ENCODE measurements at places on chromosomes 12 and 14.
A peak's percentile ranks its signal among the peaks of the same experiment; 100 is the strongest.

DNA sequence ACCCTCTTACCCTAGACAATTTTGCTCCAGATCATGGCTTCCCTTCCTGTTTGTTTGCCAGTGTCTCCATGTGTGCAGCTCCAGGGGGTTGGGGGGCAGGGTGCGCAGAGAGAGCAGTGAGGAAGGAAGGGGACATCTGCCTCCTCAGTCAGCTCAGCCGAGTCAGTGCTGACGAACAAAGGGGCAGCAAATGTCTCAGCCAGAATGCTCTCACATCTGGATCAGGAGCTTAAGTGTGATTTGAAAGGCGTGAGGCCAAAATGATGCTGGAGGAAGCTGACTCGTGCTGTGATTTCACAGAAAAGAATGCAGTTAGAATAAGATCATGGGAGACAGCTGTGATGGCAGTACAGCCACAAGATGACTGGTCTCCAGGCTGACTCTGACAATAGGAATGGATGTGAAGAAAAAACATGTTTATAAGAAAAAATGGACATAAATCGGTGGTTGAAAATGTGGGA lies 27.1 kb upstream of the CDK17 start:
- peak; percentile 96 for DNase-seq

DNA sequence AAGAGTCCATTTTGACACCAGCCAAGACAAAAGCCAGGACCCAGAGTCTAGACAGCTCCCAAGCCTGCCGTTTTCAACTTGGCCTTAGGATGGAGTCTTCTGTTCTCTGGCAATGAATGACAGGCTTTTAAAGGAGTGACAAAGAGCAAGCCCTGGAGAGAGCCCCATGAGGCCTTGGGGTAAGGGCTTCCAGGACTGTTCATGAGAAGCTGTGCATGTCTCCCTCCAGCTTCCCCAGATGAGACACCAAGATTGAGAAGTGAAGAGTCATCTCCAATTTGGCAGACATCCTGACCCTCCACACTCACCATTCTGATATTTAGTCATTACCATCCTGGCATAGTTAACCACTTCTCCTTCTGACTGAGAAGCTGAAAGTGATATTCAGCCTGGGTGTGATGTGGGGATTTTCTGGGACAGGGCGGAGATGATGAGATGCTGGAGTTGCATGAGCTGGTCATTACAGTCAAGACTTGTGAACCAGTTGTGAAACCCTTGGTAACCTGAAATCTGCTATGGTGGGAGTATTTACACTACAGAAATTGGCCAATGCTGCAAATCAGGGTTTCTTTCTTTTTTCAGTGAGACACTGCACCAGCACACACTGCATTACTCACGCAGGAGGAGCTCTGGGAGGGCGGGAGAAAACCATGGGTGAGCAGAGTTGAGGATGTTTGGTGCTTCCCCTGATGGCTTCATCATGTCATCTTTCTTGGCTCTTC lies 77.8 kb downstream of the VCPKMT start:
- DNase-seq: peak; percentile 69

DNA sequence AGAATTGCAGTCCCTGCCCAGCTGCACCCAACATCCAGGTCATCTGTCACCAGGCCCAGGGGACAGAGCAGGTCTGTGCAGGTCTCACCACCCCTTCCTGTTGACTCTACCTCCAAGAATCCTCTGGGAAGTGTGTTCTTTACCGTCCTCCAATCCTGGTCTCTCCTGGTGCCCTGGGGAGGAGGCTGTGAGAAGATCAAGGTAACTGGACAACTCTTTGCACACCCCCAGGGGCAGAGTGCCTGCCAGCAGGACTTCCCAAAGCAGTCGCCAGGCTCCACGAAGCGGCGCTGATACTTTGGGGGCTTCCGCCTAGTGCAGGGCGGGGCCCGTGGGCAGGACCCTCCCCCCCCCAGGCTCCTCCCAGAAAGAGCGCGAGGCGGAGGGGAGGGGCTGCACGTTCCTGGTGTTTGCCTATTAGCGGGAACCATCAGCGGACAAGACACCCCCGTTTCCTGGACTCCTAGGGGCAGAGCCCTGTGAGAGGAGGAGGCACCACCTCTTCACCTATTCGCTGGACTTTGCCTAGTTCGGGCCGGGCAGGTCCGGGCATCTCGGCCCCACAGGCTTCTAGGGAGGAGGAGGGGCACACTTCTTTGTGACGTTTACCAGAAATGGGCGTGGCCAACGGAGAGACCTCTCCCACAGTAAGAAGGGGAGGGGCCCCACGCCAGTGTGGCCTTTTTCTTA lies 918.0 kb downstream of the AACS start:
- DNase-seq: peak; percentile 94

DNA sequence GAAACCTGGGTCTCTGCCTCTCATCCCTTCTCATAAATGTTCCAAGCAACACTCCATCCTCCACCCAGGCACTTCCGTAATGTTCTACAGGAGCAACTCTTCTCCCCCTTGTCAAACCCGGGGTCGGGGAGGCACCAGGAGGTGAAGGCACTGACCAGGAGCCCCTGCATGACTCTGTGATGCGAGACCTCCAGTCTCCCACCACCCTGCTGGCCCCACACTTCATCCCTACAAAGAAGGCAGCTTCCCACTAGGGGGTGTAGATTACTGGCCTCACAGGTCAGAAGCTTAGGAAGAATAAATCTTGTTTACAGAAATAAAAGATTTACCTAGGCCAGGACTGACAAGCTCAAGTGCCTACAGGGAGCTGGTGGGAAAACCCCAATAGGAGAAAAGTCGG lies 47.2 kb downstream of the ERH start:
- DNase-seq: no peak

DNA sequence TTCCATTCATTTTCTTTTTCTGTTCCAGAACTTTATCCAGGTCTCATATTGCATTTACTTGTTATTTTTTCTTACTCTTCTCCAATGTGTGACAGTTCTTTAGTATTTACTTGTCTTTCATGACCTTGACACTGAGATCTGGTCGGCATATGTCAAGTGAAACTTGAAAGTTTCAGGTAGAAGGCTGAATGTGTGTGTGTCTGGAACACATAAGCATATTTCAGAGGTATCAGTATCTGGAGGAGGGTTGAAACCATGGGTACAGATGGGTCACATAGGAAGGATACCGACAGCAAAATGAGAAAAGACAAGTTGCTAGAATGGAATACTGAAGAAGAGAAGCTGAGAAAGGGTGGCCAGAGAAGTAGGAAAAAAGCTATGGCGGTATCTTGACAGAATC lies 22.5 kb upstream of the PTGDR start:
- DNase-seq: no peak

DNA sequence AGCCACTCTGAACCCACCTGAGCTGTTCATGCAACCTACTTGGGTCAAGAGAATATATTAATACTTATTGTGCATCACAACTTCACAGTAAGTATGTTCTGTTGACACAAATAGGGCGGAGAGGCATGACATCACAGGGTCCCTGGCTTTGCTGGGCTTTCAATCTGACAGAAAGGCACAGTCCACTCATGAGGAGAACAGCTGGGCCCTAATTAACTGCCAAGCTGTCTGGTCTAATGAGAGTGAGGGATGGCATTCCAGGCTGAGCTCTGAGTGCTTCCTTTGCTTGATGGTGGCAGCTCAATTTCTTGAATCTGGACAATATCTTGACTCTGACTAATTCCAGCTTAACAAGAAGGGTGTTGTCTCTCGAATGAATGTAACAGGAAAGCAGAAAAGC lies 2.0 kb downstream of the EFCAB11 start:
- DNase-seq: no peak

DNA sequence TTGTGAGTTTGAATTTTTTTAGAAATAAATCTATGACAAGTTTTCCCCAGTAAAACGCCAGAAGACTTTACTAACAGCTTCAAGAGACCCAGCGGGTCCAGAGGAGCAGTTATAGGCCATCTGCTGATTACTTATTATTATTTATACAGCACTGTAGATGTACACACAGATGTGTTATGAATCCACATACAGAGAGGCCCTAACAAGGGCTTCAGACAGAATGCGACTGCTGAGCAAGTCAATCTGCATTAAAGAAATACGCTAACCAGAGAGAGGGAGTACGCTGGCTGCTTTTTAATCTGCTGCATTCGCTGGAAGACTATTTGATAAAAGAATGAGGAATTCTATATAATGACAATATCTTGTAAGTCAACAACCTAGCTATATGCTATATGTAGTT lies 32.5 kb downstream of the ATF7 start:
- DNase-seq: no peak

- peak; percentile 23 for DNase-seq
Measured at GRCh38 chr14:24403294-24403998, 4.6 kb downstream of the NYNRIN start.

- DNase-seq: no peak
Measured at GRCh38 chr12:95683418-95683817, 107.1 kb downstream of the NTN4 start.

DNA sequence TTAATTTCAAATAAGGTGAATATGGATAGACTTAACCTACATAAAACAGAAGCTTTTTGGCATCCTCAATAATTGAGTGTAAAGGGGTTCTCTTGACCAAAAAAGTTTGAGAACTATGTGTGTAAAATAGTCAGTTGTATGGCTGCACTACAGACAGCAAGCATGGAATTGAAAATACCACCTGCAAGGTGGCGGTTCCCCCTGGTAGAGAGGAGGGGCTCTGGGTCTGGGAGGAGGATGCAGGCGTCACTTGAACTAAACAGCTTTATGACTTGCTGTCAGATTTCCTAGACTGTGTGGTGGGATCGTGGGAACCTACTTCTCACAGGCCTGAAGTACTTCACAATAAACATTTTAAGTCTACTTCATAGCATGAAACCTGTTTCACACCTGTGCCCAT lies 6.3 kb downstream of the EVL start:
- no peak for DNase-seq

GRCh38 chr14:32043624-32044023 lies 33.5 kb upstream of the ARHGAP5 start:
- no peak for DNase-seq

DNA sequence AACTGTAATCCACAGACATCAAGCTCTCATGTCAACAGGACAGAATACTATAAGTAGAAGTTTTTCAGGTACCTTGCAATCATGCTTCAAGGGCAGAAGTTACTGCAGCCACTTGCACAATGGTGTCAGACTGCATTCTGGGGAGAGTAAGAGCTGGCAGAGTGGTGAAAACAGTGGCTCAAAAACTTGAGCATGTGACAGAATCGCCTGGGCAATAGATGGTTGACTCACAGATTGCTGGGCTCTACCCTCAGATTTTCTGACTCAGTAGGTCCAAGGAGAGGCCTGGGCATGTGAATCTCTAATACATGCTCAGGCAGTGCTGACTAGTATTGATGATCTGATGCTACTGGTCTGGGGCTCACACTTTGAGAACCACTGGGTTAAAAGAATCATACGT lies 187.8 kb downstream of the TBX5 start:
- no peak for DNase-seq

GRCh38 chr12:104737113-104737512 lies 221.0 kb downstream of the SLC41A2 start:
- DNase-seq: no peak

- no peak for DNase-seq
Measured at GRCh38 chr14:88576222-88576621, 13.4 kb downstream of the ZC3H14 start.

DNA sequence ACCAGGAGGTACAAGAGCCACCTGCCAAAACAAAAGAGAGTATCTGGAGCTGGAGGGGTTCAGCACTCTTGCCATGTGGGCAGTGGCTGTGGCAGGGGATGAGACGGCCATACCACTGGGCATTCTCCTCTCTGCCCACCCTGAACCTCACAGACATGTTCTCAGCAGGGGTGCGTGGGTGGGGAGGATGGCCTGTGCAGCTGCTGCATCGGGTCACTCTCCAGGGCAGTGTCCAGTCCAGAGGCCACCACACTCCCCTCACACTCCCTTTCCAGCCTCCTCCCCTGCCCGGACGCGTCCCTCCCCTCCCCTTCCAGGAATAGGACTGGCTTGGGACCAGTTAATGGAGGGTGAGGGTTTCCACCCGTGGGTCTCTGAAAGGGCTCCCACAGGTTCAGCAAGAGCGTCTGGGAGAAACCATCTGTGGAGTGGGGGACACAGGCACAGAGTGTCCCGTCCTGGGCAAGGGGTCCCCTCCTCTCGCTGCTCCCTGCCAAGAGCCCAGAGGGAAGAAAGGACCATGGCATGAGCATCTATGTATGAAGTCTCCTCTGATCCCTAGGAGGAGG lies 501 bp downstream of the C1R start:
- no peak for DNase-seq

Data from astrocyte of the hippocampus (primary cell).